ENCODE measurements at places on chromosomes 11 and 22.

- DNase-seq = no peak
Observed at GRCh38 chr11:46253258-46254132, 24.0 kb upstream of the CREB3L1 start.

- no peak for DNase-seq
Observed at GRCh38 chr11:15119826-15120225, 5.1 kb downstream of the INSC start.

- DNase-seq = no peak
Observed at GRCh38 chr11:73157101-73158010, 15.2 kb upstream of the FCHSD2 start.

DNA sequence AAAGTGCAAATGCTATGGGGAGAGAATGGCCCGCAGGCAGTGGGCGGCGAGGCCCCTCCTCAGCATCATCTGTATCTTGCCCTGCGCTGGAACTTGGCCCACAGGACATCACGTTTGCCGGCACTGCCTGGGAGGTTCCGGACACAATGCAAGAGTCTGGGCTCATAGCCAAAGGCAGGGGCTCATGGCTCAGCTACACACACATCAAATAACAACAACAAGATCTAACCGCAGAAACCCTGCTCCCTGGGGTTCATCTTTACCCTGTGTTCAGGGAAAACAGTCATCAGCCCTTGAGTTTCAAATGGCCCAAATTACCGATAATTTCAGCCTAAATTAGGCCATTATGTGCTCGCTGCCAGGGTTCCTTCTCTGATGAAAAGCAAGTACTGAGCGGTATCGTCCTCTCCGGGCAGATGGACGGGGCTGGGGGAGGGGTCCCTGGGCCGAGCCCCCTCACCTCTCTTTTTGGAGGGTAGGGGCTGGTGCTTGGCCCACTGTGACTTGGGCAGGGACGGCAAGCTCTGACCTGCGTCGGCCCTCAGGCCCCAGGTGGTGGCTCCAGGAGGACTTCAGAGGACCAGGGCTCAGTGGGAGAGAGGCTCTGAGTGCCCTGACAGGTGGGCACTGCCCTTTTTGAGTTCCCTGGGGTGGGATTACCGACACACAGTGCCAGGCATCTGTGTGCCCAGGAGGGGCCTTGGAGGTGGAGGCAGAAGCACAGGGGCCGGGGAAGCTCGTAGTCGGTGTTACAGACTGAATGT is 25.0 kb upstream of the GAL start:
- peak; percentile 23 for DNase-seq

DNA sequence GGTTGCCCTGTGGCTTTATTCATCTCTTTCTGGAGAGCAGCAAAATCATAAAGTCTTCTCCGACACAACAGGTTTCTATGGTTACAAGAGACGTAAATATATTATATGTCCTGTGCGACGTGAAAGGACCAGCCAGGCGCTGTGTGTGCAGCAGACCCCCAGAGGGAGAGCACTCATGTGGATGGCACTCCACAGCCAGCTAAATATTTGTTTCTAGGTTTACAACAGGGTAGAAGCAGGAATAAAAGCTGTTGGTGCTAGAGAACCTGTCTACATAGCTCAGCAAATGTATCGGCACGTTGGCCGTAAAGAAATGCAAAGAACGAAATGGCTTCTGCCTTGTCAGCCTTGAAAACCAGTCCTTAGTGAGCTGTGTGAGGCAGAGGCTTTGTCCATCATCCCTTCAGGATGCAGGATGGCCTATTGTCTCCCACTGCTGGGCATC is 133.8 kb upstream of the PITPNB start:
- no peak for DNase-seq

- no peak for DNase-seq
Observed at GRCh38 chr11:123299721-123300120, 104.7 kb upstream of the CLMP start.

GRCh38 chr11:19403196-19403895 is 162.6 kb upstream of the E2F8 start:
- DNase-seq = no peak

All from NCI-H1694 treated with DMSO at 0.1 percent for 48 hours (cell line).